Activated CD4-positive, alpha-beta T cell treated with anti-CD3 and anti-CD28 coated beads for 24 hours (primary cell): ENCODE measurements at places on chromosomes 1 and 21.

GRCh38 chr1:199411506-199411905 is 616.0 kb upstream of the NR5A2 start:
- DNase-seq, result no peak

- DNase-seq, result peak; percentile 56
Observed at GRCh38 chr1:227728059-227728891, 6.8 kb downstream of the JMJD4 start.

DNA sequence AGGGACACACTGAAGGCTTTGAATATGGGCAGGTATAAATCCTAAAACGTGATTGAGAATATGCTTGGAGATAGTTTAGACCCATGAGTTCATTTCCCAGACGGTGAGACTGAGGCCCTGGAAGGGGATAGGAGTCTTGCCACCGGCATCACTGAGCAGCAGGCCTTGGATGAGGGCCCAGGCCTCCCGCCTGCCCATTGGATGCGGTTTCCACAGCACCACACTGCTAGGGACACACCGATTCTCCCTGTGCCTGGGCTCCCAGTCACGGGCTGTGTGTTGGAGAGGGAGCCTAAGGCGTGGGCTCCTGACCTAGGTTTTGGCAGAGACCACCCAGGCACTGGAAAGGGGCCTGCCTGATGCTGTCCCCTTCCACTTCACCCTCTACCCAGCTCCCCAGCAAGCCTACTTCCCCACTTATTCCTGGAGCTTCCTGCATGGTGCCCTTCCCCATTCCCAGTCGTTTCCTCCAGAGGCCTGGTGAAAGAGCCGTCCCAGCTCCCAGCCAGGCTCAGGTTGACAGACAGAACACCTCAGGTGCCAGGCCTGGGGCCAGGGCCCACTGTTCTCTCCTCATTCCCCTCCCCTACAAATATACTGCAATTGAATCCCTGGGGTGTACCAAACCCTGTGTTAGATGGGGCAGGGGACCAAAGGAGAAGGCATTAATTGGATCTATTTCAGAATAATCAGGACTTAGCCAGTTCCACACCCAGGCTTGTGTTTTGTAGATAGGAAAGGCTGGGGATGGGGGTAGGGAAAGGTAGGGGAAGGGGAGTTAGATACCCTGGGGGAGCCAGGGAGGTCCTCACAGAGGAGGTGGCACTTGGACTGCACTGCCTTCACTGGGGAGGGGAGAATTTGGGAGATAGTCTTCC is 3.4 kb downstream of the FOXO6 start:
- DNase-seq, result no peak

DNA sequence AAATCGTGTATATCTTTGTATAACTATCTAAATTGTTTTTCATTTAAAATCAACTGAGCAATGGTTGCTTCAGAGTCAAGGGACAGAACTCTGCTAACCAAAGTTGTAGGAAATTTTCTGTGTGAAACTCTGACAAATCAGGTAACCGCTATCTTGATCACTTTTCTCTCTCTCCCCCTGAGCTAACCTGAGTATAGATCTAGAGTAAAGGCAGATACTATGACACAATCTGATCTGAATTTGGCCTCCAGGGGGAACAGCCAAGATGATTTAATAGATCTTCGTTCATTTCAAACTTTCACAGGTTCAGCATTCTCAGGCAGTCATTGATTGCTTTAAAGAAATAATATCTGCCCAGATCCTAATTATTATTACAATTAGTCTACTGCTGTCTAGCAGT is 472.8 kb downstream of the NUF2 start:
- DNase-seq, result no peak

DNA sequence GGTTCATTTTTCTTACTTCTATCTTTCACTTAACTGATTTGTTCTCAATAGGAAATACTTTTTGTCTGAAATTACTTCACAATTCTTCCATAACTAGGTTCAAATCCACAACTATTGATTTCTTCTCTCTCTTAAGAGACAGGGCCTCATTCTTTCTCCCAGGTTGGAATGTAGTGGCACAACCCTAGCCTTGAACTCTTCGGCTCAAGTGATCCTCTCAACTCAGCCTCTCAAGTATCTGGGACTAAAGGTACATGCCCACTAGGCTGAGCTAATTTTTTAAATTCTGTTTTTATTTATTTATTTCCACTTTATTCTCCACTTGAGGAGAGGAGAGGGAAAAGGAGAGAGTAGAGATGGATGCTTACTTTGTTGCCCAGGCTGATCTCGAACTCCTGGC is 370.4 kb upstream of the PLXNA2 start:
- no peak for DNase-seq

- no peak for DNase-seq
Observed at GRCh38 chr1:64098436-64098835, 105.0 kb upstream of the UBE2U start.

GRCh38 chr1:202349206-202349928 is 868 bp downstream of the PPP1R12B start:
- no peak for DNase-seq

DNA sequence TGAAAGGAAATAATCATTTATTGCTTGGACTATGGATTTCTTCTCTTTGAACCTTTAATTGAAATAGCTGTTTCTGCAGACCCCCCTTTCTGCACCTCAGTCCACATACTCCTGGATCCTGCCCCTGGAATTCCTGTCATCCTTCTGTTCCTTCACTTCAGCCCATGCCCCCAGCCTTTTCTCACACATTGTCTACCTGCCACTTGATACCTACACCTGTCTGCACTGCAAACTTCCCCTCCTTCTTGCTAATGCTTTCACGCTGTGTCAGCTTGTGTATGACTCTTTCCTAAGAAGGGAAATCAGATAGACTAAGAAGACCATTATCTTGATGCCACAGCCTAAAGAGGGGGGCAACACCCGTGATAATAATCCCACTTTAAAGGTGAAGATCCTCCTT is 80.3 kb upstream of the EXO1 start:
- DNase-seq, result no peak

DNA sequence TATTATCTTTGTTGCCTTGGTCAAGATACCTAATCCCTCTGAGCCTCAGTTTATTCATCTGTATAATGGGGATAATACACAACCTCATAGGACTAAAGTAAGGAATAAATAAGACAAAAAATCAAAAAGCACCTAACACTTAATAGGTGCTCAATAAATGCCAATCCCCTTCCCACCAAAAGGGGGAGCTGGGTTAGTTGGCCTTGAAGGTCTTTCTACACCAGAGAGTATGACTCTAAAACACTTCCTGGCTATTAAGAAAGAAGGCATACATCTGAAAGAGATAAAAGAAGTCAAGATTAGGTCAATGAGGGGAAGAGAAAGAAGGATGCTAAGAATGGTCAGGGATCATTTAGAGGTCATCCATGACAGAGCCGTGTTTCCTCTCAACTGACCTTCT is 11.1 kb downstream of the VSIG8 start:
- DNase-seq, result no peak

GRCh38 chr1:170162459-170163246 is 16.9 kb downstream of the NTMT2 start:
- DNase-seq, result no peak

- no peak for DNase-seq
Observed at GRCh38 chr1:9633493-9633892, 18.0 kb upstream of the PIK3CD start.

GRCh38 chr1:80248886-80249285 is 1242.4 kb upstream of the ADGRL4 start:
- DNase-seq, result no peak

- DNase-seq, result no peak
Observed at GRCh38 chr1:199163267-199163666, 524.4 kb downstream of the PTPRC start.

GRCh38 chr1:38815903-38816627 is 43.5 kb downstream of the RRAGC start:
- DNase-seq, result no peak

GRCh38 chr1:199272628-199273086 is 633.8 kb downstream of the PTPRC start:
- no peak for DNase-seq

DNA sequence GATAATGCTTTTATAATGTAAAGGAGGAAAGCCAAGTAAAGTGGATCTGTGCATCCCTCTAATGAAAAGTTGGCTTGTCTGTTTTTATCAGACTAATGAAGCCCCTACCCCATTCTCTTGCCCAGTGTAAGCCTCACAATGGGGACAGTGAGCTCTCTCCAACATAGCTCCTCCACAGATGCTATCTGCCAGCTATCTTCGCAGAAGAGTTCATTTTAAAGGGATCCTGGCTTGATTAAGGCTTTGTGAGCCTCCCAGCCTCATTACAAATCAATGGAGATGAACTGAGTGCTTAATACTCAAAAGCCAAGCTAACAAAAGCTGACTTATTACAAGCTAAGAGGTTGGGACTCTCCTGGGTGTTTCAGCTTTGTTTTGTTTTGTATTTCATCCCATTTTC is 514.7 kb downstream of the NUF2 start:
- DNase-seq, result no peak

GRCh38 chr21:36479415-36480402 is at the start of gene CLDN14:
TSS of gene CLDN14 (minus strand) at chr21:36480122. CDS start at chr21:36461695, 18,427 bp downstream.
- no peak for DNase-seq

DNA sequence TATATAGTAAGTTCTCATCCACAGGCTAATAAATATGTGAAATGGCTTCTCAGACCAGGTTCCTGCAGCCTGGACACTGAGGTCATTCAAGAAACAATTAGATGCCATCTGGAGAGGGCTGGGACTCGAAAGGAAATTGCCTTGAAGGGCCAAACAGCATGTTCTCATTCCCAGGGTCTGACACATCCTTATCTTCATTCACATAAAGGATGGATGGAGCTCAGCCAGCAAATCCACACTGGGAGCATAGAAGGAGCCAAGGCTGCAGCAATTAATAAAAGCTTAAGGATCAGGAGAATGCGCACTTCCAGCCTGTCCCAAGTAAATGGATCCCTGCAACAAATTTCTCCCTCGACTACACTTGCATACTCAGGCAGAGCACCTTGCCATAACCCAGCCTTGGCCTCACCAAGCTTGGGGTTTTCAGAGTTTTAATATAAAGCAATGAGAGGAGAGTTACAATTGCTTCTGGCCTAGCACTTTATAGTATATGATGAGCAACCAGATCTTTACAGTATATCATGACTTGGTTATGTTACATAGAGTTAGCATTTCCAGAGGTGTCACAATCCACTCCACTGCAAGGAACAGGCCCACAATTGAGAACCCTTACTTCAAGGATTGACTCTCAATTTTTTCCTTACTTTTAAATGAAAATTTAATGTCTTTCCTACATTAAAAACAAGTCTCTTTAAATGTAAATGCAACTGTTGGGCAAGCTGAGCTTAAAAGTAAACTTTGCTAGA is 55.9 kb downstream of the BCAR3 start:
- DNase-seq, result no peak

GRCh38 chr1:169933984-169934725 is 40.5 kb upstream of the SCYL3 start:
- no peak for DNase-seq

DNA sequence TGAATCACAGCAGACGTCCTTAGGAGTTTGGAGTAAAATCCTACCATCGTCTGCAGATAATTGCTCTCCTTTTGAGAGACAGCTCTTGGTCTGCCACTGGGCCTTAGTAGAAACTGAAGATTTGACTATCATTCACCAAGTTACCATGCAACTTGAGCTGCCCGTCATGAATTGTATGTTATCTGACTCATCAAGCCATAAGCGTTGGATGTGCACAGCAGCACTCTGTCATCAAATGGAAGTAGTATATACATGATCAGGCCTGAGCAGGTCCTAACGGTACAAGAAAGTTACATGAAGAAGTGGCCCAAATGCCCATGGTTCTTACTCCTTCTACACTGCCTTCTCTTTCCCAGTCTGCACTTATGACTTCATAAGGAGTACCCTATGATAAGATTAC is 317.8 kb downstream of the GPATCH2 start:
- no peak for DNase-seq

GRCh38 chr1:16248007-16248436 is 11.0 kb upstream of the CPLANE2 start:
- DNase-seq, result no peak

- no peak for DNase-seq
Observed at GRCh38 chr1:192311281-192311680, 5.5 kb upstream of the RGS21 start.

DNA sequence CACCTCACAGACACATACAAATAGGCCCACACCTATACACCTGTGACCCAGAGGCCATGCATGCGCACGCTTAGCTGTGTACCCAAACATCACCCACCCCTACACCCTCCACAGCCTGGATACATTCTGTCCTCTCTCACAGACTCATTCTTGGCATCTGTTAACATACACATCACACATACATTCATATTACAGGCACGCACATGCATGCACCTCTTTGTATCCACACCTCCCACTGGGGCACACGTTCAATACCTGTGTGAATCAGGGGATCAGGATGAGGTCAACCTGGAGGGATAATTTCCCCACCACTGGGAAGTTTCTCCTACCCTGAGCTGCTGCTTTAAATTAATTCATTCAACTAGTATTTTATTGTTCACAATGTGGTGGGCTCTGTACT is 35.6 kb upstream of the EPB41 start:
- DNase-seq, result no peak

DNA sequence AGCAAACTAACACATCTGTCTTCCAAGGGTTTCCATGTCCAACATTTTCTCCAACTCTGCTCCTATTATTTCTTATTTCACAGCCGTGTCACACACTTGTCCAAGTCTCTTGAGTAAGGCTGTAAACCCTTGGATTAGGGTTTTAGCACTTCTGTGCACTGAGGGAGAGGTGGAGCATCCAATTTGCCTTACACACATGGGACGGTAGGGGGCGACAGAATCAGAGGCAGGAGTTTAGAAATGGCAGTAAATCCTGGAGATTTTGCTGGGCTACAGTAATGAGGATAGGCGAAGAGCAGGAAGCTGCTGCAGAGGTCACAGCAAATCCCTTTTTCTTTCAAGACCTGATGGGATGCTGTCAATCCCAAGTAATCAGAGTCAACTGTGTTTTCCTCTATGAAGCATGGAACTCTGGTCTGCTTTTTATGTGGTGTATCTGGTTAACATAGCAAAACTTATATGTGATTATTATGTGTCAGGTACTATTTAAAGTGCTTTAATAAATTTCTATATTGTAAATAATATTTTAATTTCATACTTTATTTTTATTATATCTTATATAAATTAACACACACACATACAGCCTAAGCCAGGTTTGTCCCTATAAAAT is 15.4 kb upstream of the LCE5A start:
- peak; percentile 4 for DNase-seq

- DNase-seq, result no peak
Observed at GRCh38 chr1:38029081-38029681, 16.6 kb downstream of the UTP11 start.

DNA sequence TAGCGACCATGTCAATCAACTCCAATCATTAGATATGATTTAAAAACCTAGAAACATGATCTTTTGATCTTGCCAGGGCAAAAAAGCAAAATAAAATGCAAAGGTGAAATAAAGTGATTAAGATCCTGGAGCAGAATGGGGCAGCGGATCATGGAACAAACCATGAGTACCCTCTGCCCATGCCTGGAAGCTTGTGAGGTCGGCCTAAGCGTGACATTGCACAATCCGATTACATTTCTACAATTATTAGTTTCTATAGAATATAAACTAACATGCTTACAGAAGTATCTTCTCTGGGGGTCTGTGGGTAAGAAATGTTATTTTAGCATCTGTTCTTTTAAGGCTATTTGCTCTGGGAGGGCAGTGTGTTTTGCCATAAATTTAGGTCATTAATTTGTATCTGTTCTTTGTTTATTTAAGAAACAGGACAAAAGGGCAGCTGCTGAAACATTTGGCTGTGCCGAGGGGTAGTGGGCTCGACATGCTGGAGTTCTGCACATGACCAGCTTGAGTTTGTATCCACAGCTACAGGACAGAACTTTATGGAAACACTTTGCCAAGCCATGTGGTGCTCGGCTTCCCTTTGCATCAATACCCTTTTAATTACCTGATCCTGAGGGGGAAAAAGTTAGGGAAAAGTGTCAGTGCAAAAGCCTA is 55.9 kb downstream of the ZBTB18 start:
- no peak for DNase-seq
